Pons (tissue), 1 donor: ENCODE measurements at places on chromosomes 3 and 15.

GRCh38 chr15:59137566-59137965, 32.6 kb downstream of the CCNB2 start:
- DNase-seq: no peak

DNA sequence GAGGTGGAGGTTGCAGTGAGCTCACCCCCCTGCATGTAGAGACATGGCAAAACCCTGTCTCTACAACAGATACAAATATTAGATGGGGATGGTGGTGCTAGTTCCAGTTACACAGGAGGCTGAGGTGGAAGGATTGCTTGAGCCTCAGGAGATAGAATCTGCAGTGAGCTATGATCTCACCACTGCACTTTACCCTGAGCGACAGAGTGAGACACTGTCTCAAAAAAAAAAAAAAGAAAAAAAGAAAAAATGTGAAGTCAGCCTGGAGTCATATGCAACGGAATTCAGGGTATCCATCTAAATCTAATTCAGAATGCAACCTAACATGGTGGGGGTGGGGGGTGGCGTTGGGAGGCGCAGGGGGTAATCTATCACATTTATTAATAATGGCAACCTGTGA, 37.1 kb upstream of the NR2F2 start:
- DNase-seq: no peak

DNA sequence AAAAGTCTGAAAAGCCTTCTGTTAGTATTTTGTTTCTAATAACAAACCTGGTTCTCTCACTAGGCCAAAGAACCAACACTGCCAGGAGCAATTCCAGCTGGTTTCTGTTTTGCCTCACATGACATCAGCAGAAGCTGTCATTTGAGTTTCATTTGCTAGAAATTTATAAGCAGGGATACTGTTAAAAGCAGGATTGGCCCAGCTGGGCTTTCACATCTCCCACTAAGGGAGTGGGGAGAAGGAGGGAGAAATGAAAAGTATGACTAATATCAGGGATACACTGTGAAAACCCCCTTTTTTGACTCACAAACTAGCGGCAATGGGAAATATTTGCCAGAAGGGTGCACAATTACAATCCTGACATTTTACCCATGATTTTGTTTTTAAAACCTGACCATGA, 5.3 kb downstream of the CCDC80 start:
- no peak for DNase-seq

GRCh38 chr3:118380576-118380975, 654.1 kb downstream of the IGSF11 start:
- no peak for DNase-seq
